ENCODE measurements at places on chromosomes 3 and 15.

DNA sequence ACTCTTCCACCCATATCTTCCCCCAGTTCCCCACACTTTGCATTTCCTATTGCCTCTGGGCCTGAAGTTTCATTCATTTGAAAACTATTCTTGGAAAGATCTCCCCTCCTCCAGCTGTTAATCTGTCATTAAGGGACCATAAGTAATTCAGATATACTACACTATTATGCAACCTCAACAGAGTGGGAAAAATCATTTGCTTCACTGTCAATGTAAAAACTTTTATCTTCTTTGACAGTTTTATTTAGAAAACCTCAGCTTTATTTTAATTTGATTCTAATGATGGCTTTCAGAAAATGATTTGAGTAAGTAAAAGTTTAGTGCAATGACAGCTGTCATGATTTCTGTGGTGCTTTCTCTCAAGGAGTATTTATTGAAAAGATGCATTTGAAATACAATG, 435.3 kb upstream of the KCNMB2 start:
- DNase-seq: no peak

DNA sequence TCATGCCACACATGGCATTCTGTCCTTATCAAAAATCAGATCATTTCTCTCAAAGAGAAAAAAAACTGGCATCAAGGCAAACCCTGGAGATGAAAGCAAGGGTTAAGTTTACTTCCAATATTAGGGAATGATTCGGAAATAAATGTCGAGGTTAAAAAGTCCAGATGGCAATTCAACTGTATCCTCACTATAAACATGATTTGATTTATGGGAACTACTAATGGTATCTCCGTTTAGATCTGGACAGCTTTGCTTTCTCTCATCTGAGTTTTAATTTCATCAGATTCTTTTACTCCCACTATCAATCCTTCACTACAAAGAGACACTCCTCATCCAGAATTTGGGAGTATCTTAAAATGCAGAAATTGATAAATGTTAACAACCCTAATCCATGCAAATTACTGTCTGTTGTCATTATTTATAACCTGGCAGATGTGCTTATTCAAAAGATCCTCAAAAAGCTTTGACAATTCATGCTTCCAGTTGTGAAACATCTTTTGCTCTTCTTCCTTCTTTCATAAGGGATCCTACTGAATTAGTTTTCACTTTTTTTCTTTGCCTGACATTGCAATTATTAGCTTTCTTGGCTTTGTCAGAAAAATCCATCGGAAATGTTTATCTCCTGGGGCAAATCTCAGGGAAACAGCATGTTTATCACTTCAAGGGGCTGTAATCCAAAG, 903.2 kb downstream of the MCTP2 start:
- DNase-seq: no peak

- DNase-seq: no peak
Measured at GRCh38 chr3:158794936-158795518, 6.8 kb upstream of the MFSD1 start.

GRCh38 chr3:64166584-64167162, 58.6 kb downstream of the PRICKLE2 start:
- no peak for DNase-seq

DNA sequence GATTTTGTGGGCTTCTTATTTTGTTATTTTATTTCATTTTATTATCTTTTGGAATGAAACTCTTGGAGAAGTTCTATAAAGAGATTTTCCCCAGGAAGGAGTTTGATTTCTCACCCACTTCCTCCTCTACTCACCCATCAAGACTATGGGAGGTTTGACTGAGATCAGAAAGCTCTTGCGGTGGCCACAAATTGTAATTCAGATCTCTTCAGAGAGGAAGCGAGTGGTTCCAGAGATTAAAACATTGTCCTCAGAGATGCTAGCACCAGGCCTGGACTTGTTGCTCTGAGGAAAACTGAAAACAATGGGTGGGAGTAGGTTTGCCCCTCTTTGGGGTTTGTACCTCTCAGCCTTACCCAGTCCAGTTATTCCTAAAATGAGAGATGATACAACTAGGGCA, 8.1 kb upstream of the MUC13 start:
- DNase-seq: no peak

GRCh38 chr3:62723166-62723913, 151.9 kb downstream of the CADPS start:
- DNase-seq: no peak

DNA sequence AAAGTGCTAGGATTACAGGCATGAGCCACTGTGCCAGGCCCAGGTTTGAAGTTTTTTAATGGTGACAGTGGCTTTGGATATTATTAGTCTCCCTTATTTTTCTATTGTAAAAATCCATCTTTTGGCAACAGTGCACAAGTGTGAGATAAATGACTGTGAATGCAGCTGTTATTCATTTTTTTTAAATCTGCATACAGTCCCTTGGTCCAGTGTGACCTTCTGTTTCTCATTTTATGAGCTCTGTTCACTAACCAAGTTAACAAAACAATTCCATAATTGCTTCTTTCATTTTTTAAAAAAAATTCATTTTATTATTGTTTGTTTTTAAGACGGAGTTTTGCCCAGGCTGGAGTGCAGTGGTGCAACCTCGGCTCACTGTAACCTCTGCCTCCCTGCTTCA, 381.8 kb downstream of the NAALADL2 start:
- DNase-seq: no peak

DNA sequence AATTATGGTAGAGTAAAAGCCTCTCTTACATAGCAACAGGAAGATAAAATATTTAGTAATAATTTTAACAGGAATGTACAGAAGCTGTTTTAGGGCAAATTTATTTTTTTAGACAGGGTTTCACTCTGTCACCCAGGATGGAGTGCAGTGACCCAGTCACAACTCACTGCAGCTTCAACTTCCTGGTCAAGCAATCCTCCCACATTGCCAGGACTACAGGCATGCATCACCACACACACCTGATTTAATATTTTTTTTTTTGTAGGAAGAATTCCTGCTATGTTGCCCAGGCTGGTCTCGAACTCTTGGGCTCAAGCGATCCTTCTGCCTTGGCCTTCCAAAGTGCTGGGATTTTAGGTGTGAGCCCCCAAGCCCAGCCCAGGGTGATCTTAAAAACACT, 61.1 kb downstream of the PCCB start:
- DNase-seq: no peak

DNA sequence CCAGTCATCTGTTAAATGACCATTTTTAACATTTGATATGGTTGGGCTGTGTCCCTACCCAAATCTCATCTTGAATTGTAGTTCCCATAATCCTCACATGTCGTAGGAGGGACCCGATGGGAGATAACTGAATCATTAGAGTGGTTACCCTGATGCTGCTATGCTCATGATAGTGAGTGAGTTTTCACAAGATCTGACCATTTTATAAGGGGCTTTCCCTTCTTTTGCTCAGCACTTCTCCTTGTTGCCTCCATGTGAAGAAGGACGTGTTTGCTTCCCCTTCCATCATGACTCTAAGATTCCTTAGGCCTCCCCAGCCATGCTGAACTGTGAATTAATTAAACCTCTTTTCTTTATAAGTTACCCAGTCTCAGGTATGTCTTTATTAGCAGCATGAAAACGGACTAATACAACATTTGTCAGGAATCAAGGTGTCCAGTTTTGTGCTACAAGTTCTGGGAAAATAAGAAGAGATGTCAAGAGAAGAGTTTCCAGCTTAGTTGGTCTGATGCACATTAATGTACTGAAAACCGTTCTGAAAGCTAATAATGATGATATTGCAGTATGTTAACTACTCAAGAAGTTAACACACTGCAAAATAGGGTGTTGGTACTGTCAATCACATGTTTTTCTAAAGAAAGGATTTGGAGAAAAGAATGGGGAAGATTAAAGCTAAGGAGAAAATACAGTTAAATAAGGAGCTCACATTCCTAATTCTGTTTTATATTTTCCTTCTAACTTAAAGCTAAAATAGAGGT, 67.9 kb downstream of the ATP8B4 start:
- no peak for DNase-seq

GRCh38 chr3:178455946-178456345, 80.3 kb upstream of the KCNMB2 start:
- no peak for DNase-seq

DNA sequence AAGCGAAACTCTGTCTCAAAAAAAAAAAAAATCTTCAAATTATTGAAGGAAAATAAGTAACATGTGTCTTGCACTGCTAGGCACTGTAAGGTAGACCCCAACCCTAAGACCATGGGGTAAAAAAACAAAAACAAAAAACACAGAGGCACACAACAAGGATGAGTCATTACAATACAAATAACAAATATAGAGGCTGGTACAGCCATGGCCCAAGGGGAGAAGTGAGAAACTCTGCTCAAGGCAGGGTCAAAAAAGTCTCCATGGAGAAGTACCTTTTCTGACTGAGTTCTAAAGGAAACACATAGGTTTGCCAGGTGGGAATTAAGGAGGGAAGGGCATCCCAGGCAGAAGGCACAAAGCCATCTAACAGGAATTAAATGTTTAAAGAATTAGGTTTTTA, 54.5 kb downstream of the TOP2B start:
- no peak for DNase-seq
